ENCODE measurements at places on chromosomes 4 and X.

DNA sequence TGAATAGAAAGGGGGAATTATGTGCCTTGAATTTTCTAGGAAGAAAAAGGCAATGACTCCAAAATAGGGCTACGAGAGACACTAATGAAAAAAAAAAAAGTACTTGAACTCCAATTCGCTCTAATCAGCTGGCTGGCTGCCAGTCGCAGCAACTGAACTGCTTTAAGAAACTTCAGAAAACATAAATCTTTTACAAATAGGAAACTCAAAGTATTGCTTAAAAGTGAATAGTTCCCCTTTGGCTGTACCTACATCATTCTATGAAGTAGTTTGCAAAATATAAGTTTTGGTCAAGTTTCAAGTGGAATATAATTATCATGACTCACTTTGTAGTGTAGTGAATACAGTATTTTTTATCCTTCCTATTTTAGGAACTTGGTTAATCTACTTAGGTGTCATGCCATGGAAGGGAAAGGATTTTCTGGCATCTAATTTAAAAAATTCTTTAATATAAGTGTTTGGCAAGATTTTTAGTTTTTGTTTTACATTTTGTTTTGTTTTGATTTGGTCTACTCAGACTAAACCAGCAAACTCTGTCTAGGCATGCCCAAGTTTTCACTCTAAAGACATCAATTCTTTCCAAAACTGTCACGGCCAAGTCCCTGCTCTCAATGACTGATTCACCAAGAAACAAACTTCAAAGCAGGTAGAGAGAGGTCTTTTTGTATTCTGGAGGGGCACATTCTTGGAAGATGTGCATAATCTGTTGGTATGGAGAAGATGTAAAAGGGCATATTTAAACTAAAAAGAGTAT is 382.4 kb upstream of the GALNT7 start:
- DNase-seq: no peak

DNA sequence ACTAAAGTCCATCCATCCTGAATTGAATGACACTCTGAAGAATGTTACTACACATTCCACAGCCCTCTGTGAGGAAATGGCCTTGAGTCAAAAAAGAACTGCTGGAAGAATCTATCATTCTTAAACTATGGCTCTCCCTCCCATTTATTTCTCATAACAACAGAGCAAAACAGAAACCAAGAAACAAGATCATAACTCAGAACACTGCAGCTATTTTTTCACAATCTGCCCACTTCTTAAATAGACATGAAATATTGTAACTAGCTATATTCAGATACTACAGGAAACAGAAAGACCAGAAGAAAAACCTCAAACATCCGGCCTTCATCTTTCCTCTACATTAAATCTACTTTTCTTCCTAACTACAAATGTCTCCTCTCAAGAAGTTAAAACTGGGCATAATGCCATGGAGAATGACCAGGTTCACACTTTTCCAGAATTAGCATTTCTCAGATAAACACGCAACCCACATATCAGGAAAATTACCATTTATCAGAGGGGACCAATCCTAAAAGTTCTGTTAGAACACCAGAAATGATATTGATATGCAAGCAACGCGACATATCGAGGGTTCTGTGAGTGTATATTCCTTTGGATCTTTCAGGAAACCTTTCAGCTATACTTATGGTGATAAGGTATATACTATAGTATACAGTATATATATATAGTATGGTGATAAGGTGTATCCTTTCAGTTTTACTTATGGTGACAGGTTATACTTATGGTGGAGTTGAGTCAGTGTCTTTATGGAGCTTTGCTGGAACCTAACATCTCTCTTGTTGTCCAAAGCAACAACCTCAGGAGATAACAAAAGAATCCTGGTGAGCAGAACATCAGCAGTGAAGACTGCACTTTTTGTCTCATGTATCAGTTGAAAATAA is 60.4 kb upstream of the IRF2 start:
- DNase-seq: no peak

GRCh38 chr4:26052663-26053541 is 138.9 kb downstream of the SMIM20 start:
- DNase-seq: no peak

GRCh38 chr4:14345356-14345775 is 656.9 kb upstream of the CPEB2 start:
- DNase-seq: no peak

- DNase-seq: no peak
These were observed 64.9 kb downstream of the SORCS2 start for GRCh38 chr4:7256984-7257810.

- no peak for DNase-seq
These were observed 88.4 kb downstream of the LRP2BP start for GRCh38 chr4:185307136-185307950.

DNA sequence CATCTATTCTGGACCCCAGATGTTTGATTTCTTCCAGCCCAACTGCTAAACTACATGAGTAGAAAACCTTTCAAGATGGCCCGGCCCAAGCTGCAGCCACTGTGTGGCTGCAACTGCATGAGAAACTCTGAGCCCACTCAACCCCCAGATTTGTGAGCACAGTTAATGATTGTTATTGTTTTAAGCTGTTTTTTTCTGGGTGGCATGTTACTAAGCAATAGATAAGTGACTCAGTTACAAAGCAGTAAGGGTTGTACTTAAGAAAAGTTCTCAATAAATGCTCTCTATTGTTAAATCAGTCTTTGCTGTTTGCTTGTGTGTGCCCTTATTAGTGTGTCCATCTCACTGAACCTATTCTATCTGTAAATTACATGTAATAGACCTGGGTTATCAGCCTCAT is 51.8 kb downstream of the GC start:
- no peak for DNase-seq

- no peak for DNase-seq
These were observed 135.2 kb downstream of the ARSF start for GRCh38 chrX:3176439-3176820.

DNA sequence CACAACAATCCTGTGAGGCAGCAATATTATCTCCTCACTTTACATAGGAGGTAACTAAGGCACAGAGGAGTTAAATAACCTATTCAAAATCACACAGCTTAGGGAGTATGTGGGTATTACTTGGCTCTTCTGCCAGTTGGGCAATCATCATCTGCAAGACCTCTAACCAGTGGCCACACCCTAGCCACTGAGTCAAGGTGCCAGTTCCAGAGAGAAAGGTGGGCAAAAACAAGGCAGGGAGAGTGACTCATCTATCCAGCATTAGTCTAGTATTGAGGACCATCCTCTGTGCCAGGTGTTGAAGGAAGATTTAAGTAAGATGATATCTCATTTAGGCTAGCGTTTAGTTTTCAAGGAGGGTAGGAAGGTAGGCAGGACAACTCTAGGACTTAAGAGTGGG is 113.9 kb upstream of the EOLA2 start:
- DNase-seq: no peak

DNA sequence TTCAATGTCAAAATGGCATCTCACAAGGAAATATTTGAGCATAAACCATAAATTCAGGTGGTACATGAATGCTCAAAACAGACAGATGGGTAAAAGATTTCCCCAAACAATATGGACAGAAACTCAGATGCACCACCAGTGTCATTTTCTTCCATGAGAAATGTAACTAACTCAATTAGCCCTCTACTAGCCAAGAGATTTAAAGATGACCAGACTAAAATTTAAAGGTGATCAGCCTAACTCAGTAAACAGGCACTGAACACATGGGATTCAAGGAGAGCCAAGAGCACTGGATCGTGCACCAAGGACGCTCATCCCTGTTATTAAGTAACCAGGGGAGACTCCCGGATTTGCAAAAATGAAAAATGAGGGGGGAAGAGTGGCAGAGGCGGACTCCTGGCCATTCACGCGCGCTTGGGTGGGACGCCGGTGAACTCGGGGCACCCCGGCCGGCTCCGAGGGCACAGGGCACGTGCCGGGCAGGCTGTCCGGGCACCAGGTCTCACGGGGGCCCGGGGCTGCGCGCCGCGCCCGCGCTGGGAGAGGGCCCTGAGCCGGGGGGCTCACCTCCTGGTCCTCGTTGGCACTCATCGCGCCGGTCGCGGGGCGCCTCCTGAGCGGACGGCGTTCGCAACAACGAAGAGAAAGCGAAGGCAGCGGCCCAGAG is 490 bp downstream of the RWDD4 start:
- peak; percentile 22 for DNase-seq

DNA sequence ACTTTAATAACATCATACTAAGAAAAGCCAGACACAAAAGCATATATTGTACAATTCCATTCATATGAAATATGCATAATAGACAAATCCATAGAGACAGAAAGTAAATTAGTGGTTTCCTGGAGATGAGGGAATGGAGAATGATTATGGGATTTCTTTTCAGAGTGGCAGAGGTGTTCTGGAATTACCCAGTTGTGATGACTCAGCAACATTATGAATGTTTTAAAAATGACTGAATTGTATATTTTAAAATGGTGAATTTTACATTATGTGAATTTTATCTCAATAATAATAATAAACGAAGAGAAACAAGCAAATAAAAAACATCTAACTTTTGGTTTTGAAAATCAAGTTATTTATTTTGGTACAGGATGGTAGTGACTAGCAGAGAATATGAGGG is 11.2 kb downstream of the ZXDA start:
- DNase-seq: no peak

DNA sequence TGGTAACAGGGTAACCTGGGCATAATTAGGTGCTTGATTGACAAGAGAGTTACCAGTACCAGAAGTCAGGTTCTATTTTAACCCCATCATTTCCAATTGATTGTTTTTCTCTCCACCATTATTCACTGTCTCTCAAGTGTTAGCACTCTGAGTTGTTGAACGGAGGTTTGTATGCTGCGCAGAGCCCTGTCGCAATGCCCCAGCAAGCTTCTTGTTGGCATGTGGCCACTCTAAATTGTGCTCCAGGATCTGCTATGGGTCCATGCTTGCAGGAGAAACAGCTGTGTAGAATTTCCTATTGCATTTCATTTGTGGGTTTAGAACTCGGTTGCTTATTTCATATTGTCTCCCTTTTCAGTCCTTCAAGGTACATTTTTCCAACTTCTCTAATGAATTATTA is 98.2 kb downstream of the KLHL8 start:
- no peak for DNase-seq

GRCh38 chr4:82398263-82398662 is 24.5 kb upstream of the HNRNPD start:
- no peak for DNase-seq

DNA sequence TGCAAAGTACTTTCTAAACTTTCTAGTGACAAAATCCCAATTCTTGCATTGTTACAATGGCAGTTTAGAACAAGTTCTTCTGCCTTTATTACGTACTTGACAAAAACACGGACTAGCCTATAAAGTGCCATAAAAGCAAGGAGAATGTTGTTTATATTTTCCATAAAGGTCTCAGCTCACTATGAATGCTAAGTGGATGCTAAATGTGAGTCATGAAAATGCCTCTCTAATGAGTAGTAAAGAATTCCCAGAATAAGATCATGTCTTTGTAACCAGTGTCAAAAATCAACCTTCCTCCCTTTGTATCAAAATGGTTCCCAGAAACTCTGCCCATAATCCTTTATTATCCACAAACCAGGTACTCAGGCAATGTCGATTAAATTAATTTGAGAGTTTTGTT is 539.8 kb upstream of the SLIT2 start:
- DNase-seq: no peak

GRCh38 chrX:147180886-147181285 is 366.3 kb upstream of the CXorf51A start:
- no peak for DNase-seq

- no peak for DNase-seq
These were observed 105.1 kb upstream of the DCLK2 start for GRCh38 chr4:149973181-149973580.

- DNase-seq: no peak
These were observed 3.4 kb downstream of the HCFC1 start for GRCh38 chrX:153968255-153968654.

GRCh38 chr4:78179196-78179595 is 122.1 kb downstream of the FRAS1 start:
- no peak for DNase-seq

DNA sequence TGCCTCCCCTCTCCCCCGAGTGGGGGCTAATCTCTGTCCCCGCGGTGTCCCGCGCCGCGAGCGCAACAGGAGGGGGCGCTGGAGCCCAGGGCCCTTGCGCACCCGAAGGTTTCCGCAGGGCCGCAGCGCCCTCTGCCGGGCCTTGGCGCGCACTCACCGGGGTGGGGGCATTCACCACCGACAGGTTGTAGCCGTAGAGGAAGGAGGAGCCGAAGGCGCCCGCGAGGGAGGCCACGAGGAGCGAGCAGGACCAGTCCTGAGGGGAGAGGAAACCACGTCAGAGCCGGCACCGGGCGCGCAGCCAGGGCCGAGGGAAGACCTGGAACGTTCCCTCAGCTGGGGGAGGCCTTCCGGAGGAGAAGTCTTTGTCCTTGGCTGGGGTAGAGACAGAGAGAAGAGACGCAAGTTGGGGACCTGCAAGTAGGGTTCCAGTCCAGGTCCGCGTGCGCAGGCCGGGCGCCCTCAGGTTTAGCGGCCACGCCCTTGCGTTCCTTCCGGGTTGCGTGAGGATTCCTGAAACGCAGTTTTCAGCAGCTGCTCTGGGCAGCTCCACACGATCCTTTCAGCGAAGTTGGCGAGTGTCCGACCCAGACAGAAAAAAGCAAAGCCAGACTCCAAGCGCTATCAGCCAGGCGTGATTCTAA is 2.4 kb downstream of the SLC2A9 start:
- DNase-seq: peak; percentile 96

GRCh38 chrX:24200133-24200532 is 50.6 kb downstream of the ZFX start:
- no peak for DNase-seq

- no peak for DNase-seq
These were observed 182.0 kb downstream of the MGST2 start for GRCh38 chr4:139847602-139848001.

GRCh38 chr4:25993395-25994185 is 79.6 kb downstream of the SMIM20 start:
- DNase-seq: peak; percentile 55

GRCh38 chr4:177263818-177264217 is 45.9 kb upstream of the NEIL3 start:
- DNase-seq: no peak

GRCh38 chrX:134512566-134512965 is 52.6 kb downstream of the HPRT1 start:
- no peak for DNase-seq

DNA sequence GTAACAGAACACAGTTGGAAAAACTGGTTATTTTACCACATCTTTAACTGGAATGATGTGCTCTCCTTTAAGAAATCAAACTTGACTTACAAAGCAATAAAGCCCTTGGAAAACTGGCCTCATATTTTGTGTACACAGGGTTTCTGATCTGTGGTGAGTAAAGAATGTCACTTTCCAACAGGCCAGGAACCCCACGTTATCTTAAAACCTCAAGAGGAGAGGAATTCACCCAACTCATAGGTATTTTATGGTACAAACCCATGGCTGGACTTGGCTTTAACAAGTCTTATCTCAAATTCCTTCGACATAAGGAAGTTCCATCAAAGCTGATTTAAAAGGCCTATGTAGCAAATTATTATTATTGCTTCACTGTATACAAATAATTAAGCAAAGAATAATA is 1735.1 kb downstream of the PCDH7 start:
- DNase-seq: no peak

GRCh38 chrX:129452523-129452922 is 70.8 kb downstream of the SMARCA1 start:
- no peak for DNase-seq

- no peak for DNase-seq
These were observed 19.8 kb downstream of the USP53 start for GRCh38 chr4:119232286-119232685.
